ENCODE measurements at places on chromosomes 3 and 15. TPM values are rescaled to one million over a fixed set of nuclear protein-coding genes. Genes with fewer than 3 reads are reported as not detected.
A peak's percentile ranks its signal among the peaks of the same experiment; 100 is the strongest.

GRCh38 chr3:72437661-72438406 is 410.4 kb downstream of the SHQ1 start:
- no peak for DNase-seq

DNA sequence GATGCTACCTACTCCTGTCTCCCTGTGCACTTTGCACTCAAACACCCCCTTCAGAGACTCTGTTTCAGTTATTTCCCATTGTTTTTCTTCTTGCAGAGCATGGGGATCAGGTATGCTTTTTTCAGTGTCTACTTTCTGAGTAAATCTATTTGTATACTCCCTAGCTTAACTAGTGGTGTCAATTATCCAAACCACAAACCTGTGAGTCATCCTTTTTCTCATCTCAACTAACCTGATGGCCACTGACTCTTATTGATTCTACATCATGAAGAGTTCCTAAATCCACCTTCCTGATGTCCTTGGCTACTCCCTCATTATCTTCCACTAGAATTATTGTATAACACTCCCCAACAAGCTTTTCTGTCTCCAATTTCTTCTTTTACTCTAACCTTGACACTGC is 68.0 kb downstream of the DIPK2A start:
- DNase-seq = no peak

DNA sequence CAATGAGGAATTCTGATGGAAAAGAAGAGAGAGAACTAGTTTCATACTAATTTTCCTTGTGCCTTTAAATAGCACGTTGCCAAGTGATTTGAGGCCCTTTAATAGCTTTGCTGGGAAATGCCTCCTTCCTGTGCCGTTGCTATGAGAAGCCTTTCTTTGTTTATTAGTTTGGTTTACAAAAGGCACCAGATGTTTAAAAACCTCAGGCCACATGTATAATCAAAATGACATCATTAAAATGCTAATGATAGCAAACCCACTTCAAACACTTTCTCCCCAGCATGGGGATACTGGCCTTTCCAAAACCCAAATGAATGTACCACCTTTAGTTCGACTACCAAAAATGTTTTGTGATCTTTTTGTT is 50.0 kb upstream of the TBC1D23 start:
- no peak for DNase-seq

DNA sequence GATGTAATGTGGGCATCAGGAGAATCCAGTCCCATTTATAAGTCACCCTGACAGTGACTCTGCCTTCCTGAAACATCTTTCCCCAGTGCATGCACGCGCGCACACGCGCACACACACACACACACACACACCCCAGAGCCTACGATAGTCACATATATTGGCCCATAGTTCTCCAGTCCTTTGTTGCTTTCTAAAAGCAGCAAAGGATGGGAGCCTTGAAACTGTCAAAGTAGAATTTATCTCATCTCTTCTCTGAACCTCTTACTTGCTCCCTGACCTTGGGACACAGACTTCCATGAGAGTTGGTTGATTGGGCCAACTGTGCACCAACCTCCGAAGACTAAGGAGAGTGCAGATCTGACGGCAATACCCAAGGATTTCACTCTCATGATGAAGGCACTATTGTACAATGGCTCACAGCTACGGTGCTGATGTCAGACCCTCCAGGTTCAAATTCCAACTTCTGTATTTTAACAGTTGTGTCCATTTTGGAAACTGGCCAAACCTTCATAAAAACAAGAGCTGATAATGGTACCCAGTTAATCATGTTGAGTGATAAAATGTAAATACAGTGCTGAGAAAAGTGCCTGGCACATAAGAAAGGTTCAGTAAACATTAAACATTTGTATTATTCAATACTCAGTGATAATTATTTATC is 8.3 kb downstream of the CPA3 start:
- DNase-seq = no peak

DNA sequence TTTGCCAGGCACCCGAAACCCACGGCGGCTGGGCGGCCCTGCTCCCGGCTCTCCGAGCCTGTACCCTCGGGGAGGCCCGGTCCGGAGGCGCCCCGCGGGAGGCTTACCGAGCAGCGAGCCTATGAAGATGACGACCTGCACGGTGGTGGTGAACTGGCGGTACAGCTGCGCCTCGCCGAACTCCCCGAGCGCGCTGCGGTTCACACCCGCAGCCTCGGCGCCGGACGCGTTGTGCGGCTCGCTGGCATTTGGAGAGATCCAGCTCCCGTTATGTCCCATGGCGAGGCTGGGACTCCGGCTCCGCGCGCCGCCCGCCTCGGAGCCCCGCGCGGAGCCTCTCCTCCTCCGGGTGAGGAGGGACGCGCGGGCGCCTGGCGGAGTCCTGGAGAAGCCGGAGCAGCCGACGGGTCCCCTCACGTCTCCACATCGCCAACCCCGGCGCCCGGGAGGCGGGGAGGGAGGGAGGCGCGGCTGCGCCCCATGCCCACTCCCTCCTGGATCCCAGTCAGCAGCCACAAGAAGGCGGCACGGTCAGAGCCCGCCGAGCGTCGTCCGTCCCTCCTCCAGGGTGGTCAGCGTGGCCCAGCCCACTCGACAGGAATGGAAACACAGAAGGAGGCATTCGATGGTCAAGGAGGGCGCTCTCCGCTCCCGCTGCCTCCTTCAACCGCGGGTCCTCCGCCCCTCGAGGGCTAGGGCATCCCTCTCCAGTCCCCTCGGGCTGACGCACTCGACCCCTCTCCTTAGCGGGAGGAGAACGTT is at the start of gene GPR176:
Gene GPR176 (minus strand): TSS at position 519 of the 762 bp plus-strand sequence. CDS start 240 bp downstream, at position 279.
- DNase-seq = peak; percentile 84

- DNase-seq = no peak
Observed at GRCh38 chr3:49316696-49317457, 23.0 kb downstream of the USP4 start.

GRCh38 chr15:100778831-100779288 is 100.8 kb upstream of the ALDH1A3 start:
- no peak for DNase-seq

GRCh38 chr3:96622878-96623277 is 191.5 kb upstream of the EPHA6 start:
- DNase-seq = no peak

DNA sequence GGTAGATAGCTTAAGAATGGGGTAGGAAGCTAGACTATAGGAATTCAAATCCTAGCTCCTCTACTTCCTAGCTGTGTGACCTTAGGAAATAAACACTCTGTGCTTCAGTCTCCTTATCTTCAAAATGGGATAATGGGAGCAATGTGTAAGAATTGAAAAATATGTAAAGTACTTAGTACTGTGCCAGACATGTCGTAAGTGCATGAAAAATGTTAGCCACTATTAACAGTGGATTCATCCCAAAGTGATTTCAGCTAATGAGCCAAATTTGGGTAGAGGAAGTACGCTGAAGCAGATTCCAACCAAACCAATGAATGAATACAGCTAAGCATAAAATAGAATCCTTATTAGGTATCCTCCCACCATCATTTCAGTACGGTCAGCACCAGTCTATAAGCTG is 192.1 kb downstream of the RORA start:
- no peak for DNase-seq

- DNase-seq = no peak
Observed at GRCh38 chr3:116034794-116035193, 410.5 kb downstream of the LSAMP start.

- DNase-seq = no peak
Observed at GRCh38 chr15:36807134-36807764, 227.8 kb downstream of the CDIN1 start.

DNA sequence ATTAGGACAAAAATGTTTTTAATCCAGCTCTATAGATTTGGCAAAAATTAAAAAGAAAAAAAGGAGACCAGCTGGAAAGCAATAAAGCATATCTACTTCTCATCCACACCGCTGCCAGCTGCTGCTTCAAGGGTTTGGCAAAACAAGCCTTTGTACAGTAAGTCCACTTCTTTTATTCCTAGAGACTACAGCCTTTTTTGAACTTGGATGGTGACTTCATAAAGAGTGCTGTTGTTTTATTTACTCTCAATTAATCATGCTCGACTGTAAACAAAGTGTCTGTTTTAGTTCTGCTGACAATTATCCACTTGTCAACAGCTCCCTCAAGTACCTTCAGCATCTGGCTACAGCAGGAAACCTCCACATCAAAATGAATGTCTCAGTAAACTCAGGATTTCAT is 12.3 kb upstream of the FOXB1 start:
- DNase-seq = no peak

- no peak for DNase-seq
Observed at GRCh38 chr15:34754171-34754601, 612 bp downstream of the GJD2 start.

- no peak for DNase-seq
Observed at GRCh38 chr15:68114356-68114755, 60.2 kb downstream of the PIAS1 start.

DNA sequence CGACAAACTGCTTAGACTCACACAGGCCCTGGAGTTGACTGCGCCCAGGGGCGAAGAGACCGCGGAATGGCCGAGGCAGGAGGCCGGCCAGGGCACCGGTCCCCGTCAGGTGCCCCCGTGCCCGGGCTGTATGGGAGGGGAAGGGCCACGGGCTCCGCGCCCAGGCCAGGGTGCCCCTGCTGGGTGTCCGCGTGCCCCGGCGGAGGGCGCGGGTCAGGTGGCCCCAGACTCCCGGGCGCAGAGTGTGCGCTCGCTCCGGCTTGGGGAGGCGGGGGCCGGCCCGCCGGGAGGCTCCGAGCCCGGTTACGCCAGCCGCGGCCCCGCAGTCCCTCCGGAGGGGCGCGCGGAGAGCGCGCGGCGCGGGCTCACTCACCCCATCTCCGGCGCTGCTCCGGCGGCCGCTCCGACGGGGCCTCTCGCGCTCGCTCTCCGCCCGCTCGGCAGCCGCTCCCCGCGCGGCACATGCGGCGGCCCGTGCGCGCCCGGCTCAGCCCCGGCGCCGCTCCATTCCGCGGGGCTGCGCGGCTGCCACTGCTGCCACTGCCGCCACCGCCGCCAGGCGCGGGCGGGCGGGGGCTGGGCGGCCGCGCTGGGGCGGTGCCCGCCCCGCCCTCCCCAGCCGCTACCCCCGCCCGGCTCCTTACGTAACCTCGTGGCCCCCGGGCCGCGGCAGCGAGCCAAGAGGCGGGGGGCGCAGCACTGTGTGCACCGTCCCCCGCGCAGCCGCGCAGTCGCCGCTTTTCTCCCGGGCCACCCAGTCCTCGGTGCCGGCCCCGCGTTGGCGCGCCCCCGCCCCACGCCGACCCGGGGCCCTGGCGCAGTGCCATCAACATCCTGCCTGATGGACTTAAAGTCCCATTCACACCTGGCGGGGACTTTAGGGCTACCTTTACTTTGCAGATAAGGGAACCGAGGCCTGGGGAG is at the start of gene HOMER2:
Gene HOMER2 (minus strand): TSS at position 563 of the 924 bp plus-strand sequence. CDS start 185 bp downstream, at position 378.
- DNase-seq = peak; percentile 76

DNA sequence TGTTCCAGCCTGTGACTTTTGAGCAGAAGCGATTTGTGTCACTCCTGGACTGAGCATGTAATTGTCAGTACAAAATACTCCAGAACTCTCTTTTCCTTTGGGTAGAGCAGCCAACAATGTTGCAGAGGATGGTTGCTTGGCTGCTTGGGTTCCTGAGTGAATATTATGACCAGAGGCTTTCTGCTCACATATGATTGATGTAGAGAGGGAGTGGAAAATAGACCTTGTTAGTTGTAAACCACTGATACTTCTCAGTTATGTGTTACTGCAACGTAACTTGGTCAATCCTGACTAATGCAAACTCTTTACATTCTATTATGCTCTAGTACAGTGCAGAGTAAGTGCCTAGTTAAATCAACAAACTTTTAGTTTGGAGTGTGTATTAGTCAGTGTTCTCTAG is 322.6 kb upstream of the KCNH8 start:
- DNase-seq = no peak

DNA sequence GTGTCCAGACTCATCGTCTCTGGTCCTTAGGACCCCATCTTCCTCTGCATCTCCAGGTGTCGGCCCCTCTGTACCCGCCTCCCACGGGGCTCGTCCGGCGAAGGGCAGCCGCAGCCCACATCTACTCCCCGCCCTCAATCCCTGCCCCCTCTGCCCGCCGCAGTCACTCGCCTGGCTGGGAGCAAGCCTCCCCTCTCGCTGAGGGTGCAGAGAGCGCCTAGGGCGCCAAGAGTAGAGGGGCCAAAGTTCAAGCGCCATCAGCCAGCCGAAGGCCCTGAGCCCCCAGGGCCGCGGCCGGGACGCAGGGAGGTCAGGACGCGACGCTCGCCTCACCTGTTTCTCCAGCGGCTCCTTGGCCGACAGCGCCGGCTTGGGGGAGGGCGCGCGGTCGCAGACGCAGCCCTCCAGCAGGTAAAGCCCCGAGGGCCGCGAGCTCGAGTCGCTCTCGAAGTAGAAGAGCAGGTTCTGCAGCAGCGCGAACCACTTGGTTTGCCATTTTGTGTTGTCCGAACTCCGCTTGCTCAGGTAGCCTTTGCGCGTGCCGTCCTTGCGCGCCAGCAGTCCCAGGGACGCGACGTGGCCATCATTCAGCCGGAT is 592 bp downstream of the RASGRF1 start:
- no peak for DNase-seq

DNA sequence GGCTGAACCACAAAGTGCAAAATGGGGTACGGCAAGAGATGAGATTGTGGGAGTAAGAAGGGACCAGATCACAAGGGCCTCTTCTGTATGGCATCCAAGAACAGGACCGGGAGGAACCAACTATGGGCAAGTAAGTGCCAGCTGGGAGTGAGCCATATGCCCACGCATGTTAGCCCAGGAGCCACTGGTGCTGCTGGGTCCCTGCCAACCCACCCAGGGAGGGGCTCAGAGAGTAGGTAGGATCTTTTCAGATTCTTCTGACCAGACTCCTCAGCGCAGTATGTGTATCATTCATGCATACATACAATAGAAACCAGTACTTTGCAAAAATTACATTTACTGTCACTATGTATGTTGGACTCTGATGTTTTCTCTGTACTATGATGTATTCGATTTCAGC is 54.0 kb downstream of the RAB11A start:
- no peak for DNase-seq

DNA sequence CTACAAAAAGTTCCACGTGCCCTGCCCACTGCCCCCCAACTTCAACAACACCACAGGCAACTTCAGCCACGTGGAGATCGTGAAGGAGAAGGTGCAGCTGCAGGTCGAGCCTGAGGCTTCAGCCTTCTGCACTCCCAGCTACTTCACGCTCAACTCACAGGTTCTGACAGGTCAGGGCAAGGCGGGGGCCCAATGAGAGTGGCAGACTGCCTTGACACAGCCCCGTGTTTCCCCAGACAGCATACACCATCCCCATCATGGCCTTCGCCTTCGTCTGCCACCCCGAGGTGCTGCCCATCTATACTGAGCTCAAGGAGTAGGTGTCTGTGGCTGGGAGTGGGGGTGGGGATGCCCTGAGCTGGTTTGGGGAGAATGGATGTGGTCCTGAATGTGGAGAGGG is 12.6 kb downstream of the SLC38A3 start:
- no peak for DNase-seq

Gene DCLK3
- 0.18 TPM for total RNA-seq

Gene SLC28A1
- 2.0 TPM for total RNA-seq

Gene PLA2G4D
- total RNA-seq = not detected

Gene LRRN1
- total RNA-seq = 4.8 TPM

Gene SYNM
- 81.9 TPM for total RNA-seq

Gene CDHR4
- 0.26 TPM for total RNA-seq

Data from aorta (tissue), 5 donors.